Cerebellar nuclear complex (tissue), 1 donor: ENCODE measurements at places on chromosomes 5 and 9.

- DNase-seq = no peak
Measured at GRCh38 chr9:93471124-93471523, 17.7 kb upstream of the FAM120AOS start.

DNA sequence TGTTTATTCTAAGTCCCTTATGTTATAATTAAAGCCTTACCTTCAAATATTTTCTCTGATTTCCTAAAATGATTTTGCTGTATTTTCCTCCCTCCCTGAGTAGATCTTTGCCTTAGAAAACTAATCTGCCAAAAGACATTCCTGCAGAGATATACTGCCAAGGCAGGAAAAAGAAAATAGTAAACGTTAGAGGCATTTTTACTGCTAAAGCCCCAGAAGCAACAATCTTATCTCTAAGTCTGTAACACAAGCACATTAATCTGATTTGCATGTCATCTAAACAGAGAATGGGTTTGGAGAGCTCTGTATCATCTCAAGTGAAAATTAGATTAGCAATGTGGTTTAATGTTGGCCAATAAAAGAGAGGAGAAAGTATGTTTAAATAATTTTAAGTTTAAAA is 847.7 kb downstream of the MAT2B start:
- no peak for DNase-seq

DNA sequence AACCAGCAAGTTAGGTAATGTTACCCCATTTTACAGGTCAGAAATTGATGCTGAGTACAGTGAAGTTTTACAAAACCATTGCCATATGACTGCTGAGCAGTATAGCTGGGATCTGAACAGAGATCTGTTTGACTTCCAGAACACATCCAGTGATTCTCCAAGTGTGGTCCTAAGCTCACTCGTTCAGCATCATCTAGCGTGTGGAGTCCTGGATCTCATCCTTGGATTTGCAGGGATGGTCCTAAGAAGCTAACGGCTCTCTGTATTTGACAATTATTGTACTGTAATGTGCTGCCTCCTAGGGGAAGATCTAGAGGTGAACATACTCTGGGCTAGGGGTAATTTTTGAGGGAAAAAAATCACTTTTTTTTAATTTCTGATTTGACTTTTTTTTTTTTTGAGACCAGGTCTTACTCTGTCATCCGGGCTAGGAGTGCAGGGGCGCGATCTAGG is 1.4 kb downstream of the SLC26A2 start:
- DNase-seq = peak; percentile 33

DNA sequence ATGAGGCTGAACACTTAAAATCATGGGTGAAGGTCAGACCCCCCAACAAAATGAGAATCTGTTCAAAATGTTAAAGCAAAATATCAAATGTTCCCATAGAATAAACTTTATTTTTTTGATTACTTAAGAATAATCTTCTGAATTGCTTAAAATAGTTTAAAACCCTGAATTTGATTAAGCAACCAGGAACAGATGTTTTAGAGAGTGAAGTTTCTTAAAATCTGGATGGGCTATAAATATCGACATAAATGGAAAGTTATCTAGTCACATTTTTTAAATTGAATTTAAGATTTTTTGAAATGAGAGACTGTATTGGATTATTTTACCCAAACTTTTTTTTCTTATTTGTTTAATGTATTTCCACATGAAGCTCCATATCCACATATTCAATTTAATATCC is 98.5 kb downstream of the ADAMTS12 start:
- DNase-seq = no peak

DNA sequence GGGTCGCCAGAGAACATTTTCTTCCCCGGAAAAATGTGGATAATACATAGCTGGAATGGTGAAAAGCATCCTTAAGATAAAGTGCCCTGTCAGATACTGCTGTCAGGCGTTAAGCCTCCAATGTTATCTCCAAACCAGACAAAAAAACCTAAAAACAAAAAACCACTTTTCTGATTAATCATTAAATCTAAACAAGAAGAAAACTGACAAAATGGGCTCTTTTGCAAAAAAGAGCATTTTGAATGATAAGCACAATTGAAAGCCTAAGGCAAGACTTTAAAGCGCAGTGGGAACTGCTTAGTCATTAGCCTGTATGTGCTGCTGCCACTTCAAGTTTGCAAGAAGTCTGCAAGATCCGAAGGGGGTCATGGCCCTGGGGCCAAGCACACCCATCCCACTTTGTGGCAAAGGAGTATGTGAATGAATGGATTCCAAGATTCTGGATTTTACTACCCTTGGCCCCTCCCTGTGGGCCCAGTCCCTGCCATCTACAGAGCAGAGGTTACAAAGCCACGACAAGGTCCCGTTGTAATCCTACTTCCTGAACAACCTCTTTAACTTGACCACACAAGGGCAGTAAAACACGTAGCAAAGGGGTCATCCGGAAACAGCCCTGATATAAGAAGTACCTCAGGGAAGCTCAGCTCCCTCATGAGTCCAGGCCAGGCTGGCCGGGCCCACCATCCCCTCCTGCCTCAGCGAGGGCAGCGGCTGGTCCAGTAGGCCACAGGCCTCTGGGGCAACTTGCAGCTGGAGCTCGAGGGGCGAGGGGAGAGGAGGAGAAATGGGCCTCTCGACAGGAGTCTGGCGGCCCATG is 29.7 kb downstream of the SHB start:
- no peak for DNase-seq

- no peak for DNase-seq
Measured at GRCh38 chr9:121559183-121559582, 59.5 kb upstream of the GGTA1 start.

GRCh38 chr5:116844015-116844414 is 269.4 kb upstream of the SEMA6A start:
- DNase-seq = no peak

- DNase-seq = no peak
Measured at GRCh38 chr5:172642926-172643871, 2.1 kb downstream of the NEURL1B start.

DNA sequence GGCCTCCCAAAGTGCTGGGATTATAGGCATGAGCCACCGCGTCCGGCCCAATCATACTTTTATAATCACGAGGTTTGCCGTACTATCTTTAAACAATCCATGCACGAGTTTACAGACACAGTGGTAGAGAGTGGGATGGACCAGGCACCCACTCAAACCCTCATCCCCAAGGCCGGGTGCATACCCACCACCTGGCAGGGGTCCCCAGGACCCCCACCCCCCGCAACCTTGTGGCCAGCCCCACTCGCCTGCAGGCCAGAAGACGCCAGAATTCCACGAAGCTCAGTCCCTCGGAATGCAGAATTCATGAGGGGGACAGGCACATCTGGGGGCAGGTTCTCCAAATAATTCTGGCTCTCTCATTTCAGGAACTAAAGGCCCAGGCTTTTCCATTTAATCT is 17.1 kb downstream of the NACC2 start:
- no peak for DNase-seq

DNA sequence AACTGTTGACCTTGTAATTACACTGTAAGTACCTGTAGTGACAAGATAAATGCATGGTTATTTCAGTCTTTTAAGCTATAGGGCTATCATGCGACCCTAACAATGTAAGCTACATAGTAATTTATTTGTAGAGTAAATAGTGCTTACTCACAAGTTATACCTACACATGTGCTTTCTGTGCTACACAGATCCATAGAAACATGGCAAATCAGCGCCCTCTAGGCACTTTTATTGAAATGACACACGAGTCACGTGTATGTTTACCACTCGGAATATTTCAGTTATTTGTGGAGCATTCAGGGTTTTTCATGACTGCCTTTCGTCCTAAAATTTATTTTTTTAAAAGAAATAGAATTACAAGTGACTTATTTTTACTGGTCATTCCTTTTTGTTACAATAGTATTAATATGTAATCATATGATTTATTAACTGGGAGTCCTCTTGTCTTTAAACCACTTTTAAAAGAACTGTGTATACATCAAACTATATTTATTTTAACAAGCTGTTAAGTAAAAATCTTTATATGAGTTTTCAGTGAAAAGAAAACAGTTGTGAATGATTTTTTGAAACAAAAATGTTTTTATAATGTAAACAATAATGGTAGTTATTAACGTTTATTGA is 1242.3 kb upstream of the WWC1 start:
- DNase-seq = no peak

- no peak for DNase-seq
Measured at GRCh38 chr9:137974746-137975526, 97.4 kb downstream of the CACNA1B start.

DNA sequence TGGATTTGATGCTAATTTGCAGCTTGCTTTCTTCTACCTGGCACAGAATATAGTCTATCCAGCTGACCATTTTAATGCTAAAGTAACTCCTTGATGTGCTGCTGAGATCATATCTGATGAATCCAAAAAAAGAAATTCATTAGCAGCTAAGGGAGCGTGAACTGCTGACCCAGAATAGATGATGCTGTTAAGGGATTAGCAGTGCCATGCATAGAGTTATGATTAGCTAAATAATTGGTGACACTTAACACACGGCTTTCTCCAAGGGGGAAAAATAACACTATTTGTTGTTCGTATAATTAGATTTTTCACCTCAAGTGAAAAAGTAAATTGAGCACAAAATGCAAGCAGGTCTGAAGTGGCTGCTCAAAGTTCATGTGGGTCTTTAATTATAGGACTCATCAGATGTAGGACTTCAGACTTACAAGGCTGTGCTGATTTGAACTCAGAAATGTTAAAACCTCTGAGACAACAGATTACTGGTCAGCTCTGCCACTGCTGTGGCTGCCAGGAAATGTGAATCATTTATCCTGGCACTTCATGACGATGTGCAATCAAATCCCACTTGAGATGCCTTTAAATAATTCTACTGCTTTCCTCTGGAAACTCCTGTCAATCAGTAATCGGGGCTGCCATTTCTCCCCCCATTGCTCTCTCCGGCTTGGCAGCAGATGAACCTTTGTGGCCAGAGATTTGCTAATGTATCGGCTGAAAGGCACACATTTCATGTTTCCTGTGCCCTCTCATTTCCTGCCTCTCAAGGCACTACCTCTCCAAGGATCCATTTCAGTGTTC is 291.6 kb upstream of the C9orf72 start:
- DNase-seq = no peak

DNA sequence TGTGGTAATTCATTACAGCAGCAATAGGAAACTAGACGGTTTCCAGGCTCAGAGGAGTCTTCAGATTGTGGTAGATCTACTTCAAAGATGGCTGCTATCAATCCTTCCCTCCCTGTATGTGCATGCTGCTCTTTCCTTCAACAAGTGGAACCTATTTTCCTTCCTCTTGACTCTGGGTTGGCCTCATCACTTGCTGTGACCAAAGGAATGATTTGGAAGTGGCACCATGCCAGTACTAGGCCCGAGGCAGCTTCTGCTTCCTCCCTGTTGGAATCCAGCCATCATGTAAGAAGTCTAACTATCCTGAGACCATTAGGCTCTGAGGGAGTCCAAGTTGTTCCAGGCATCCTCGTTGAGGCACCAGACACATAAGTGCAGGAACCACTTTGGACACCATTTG is 46.5 kb upstream of the MCTP1 start:
- DNase-seq = no peak

GRCh38 chr5:149400304-149400703 is 21.2 kb upstream of the IL17B start:
- DNase-seq = no peak

DNA sequence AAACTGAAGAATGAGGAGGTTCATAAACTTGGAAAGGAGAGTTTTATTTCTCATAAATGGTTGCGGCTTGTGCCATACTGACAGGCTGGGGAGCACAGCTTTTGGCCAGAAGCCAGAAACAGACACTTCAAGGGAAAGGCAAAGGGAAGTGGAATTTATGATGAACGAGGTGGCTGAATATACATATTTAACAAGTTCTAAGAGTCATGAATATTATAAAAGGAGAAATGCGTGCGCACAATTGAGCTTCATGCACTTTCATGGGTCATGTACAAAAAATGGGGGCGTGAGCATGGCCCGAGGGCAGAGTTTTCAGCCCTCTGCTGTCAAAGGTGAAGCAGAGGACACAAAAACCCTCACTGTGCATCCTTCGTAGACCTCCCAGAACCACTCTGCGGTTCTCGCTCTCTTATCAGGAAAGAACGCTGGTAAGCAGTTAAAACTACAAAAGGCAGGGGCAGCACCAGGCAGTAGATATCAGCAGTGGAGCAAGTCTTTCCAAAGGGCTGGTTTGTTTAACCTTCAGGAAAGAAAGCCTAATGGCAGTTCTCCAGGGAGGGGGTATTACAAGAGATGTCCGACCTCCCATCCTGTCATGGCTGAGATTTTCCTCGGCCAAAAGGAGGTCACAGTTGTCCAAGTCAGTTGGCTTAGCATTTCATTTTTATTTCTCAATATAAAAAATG is 29.0 kb downstream of the AUH start:
- no peak for DNase-seq

DNA sequence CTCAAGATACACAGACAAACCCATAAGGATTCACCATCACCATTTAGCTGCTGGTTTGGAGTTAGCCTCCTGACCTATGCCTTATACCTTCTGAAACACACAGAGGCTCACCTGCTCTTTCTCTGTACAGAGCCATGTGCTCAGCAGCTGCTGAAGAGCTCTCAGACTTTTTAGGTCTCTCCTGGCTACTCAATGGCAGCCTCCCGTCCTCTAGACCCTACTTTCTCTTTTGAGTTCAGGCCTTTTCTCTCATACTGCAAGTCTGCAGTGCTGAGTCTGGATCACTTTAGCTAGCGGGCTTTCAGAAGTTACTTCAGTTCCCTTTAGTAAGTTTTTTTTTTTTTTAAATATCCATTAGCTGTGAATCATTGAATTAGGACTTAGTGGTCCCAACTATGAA is 25.7 kb downstream of the LVRN start:
- no peak for DNase-seq

GRCh38 chr9:19663570-19663969 is 125.3 kb downstream of the SLC24A2 start:
- no peak for DNase-seq

DNA sequence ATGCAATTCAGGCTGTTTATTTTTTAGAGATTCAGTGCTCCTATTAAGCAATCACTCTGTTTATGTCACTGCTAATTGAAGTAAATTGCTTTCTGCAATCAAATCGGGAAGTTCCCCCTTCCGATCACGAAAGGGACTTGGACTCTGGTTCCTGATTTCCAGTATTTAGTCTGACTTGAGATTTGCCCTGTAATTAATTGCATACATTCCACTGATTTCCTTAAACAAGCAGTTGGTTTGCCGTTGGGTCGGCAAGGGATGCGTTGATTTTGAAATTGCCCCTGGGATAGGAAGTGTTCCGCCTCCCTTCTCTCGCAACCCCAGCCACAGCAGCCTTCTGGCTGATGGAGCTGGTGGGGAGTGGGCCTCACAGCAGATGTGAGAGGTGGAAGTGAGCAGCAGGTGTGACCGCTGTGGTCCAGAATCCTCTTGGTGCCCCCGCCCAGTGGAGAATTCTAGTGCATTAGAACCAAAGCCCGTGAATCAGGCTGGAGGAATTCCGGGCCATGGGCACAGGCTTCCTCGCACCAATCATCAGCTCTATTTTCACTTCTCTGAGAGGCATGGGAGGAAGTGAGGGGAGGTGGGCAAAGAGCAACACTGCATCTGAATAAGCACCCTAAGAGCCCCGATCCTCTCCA is 102.5 kb downstream of the SPRY4 start:
- no peak for DNase-seq

DNA sequence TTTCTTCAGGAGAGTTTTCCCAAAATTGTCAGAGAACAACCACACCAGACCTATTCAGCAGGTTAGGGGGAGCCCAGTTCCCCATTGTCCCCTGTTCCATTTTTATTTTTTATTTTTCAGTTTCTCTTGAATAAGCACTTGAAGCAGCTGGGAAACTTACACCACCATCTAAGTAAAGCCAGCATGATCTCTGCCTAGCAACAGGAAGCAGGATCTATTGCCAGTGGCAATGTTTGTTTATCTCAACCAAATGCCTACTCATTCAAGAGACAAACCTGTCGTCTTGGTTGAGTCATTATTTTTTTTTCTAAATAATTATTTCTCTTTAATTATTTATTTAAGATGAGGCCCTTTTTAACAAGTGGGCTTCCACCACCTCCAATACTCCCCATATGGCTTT is 379.3 kb downstream of the PLK2 start:
- no peak for DNase-seq
